Cardiac fibroblast (primary cell): ENCODE measurements at places on chromosomes 1 and 21.

- DNase-seq: no peak
These were observed 39.9 kb downstream of the SPSB1 start for GRCh38 chr1:9332513-9333143.

DNA sequence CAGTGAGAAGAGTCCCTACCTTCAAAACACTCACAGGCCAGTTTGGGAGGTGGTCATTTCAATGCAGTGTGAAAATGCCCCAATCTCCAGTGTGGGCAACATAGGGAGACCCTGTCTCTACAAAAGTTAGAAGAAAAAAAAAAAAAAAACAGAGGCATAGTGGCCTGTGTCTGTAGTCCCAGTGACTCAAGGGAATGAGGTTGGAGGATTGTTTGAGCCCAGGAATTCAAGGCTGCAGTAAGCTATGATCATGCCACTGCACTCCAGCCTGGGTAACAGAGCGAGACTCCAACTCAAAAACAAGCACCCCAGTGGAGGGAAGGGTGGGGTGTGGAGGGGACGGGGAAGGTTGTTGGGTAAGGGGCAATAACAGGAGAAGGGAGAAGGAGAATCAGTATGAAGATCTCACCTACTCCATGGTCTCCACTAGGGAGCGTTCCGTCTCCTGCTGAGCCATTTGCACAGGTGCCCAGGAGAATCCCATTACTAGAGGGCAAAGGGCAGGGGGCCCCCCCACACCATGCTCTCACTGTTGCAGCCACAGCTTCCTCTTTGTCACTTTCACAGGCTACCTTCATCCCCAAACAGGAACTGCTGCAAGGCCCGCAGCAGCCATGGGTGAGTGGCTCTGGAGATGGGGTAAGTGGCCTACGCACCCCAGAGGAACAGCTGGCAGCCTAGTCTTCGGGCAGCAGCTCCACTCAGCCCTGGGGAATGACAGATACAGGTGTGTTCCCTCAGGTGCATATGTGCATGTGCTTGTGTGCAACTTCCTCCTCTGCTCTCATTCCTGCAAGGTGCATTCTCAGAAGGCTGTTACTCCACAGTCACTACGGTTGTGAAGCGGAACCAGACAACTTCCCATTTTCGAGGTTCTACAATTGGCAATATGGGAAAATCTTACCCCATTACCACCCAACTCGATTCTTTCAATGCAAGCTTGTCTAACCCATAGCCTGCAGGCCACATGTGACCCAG lies 87.9 kb upstream of the LYST start:
- DNase-seq: no peak

- DNase-seq: no peak
These were observed 346.7 kb downstream of the SMYD3 start for GRCh38 chr1:246160374-246160773.

GRCh38 chr1:118985640-118986554 lies 2.2 kb downstream of the TBX15 start:
- DNase-seq: no peak

GRCh38 chr1:40300651-40301050 lies 16.4 kb downstream of the COL9A2 start:
- no peak for DNase-seq

- no peak for DNase-seq
These were observed 701 bp upstream of the MUTYH start for GRCh38 chr1:45340816-45341466.

DNA sequence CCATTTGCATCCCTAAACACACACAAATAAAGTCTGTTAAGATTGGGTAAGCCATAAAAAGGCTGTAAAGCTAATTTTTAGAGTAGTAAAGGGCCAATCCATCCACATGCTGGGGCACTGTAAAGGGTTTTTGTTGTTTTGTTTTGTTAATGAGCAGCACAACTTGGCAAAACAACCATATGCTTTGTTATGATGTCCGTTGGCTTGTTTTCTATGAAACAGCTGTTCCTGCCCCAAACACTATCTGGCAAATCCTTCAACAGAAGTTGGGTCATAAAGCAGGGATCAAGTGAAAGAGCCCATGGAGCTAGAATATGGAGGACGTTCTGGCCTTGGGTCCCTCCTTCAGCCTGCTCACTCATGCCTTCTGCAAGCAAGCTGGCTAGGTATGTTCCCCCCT lies 183.6 kb downstream of the APP start:
- no peak for DNase-seq

- no peak for DNase-seq
These were observed 26.4 kb upstream of the FAM78B start for GRCh38 chr1:166193057-166193698.

DNA sequence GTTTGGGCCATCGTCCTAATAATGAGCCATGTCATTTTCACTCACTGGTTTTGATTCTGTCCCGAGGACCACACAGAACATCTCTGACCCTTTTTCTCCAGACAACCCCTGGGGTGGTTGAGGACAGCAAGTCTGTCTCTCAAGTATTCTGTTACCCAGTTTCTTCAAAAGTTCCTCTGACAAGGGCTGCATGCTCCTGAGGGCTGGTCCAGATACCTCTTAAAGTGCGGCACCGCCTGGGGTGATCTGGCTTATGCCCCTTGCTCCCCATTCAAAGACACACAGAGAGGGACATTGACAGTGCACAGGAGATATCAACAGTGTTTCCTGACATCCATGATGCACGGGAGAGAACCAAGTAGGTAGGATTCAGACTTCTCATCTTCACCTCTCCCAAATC lies 132.9 kb upstream of the EDN2 start:
- DNase-seq: no peak

DNA sequence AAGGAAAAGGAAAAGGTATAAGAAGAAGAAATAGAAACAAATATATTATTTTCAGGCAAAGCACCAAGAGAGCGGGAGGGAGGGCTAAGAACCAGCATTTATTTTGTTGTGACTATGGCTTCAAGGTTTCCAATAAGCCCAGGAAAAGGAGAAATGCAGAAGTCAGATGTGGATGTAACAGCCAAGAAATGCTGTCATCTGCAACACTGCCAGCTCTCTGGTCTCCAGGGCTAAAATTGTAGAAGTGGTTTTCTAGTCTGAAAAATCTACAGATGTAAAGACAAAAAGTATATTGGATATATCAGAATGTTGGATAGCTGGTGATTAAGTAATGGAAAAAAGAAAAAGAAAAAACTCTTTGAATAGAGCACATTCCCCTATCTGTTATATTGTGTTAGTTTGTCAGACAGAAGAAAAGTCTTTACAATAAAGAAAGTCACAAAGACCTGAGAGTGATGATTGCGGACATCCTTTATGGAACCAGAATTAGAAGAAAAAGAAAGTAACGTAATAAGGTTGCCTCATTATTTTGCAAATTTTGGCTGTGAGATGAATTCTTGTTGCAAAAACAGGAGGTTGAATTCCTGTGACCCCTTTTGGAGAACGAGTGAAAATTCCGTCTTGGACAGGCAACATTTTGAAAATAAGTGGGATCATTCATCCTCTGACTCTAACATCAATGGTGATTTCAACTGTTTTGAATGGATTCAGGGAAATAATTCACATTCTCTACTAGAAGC lies 938.1 kb downstream of the TTLL7 start:
- DNase-seq: no peak

DNA sequence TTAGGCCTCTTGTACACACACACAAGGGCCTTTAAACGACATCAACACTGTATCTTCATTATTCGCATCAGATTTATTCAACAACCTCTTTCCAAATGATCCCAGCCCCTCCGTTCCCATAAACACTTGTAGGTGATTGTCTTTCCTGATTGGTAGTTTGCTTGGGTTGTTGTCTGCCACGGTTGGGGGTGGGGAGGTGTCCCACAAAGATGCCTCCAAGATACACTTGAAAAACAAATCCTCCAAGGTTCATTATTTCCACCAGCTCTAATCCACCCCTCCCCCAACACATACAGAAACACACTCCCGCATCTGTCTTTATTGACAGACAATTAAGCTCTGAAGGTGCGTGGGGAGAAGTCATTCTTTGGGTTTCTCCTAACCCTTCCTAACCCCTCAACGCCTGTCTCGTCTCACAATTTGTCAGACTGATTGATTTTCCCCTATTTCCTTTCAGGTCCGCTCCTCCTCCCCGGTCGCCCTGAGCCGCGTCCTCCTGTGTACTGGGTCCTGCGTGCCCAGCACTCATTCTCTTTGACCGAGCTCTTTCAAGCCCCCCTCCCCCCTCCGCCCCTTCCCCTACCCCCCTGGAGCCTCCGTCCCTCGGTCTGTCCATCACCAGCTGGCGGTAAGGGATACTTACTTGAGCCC lies 1.4 kb downstream of the WDR26 start:
- peak; percentile 30 for DNase-seq

DNA sequence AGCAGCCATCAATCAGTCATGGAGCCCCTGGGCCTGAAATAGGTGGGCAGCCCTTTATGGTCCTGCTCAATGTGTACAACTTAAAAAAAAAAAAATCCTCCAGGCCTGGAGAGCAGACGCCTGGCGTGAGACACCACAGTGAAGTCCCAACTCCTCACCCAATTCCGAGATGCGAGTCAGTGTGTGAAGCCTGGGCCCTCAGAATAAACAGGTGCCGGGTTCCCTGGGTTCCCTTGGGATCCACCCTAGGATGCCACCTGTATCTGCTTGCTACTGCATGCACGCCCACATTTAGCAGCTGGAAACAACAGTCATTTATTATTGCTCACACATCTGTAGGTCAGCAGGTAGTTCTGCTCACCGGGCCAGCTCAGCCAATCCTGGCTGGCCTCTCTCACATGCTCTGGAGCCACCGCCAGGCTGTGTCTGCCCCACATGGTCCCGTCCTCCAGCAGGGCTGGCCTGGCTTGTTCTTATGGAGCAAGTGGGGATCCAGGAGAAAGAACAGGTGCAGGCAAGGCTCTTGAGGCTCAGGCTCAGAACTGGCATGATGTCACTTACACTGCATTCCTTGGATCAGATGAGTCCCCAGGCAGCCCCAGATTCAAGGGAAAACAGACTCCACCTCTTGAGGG lies 172.7 kb downstream of the NPHP4 start:
- DNase-seq: no peak

DNA sequence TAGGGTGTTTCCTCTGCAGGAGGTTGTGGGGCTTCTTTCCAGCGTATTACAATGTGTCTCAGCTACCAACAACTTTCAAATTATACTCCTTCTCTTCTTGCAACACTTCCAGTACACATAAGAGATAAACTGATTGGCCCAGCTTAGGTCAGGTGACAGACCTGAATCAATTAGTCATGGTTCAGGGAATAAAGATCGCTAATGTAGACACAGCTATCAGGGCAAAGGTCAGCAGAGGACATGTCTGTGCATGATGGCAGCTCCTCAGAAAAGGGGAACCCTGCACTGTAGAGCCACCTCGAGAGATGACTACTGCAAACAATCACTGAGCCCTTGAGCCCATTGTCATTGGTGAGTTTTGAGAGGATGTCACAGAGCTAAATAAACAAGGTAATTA lies 36.8 kb upstream of the PKN2 start:
- DNase-seq: no peak

- DNase-seq: peak; percentile 41
These were observed 12.2 kb downstream of the FH start for GRCh38 chr1:241507189-241507863.
